ENCODE measurements at places on chromosomes 2 and 18.
A peak's percentile ranks its signal among the peaks of the same experiment; 100 is the strongest.

DNA sequence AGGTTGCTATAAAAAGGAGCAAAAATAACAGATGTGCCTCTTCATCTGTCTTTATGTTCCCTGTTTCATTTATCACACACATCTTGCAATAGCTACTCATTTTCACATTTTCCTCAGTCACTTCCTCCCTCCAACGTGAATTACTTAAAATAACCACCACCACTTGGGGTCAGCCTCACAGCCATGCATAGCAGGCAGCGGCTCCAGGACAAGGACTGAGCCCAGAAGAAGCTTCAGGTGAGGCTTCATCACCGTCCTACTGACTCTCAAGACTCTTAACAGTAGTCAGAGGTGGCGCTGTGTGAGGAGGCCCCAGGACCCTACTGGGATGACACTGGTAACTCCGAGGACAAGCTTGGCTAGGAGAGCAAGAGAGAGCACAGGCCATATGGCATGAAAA, 15.5 kb upstream of the ST8SIA5 start:
- no peak for DNase-seq

GRCh38 chr2:162574615-162575452, 230.9 kb downstream of the GCA start:
- DNase-seq: no peak

- peak; percentile 85 for DNase-seq
Observed at GRCh38 chr2:241844066-241844728, 14.5 kb downstream of the PDCD1 start.

- no peak for DNase-seq
Observed at GRCh38 chr2:37670378-37671008, 949 bp downstream of the CDC42EP3 start.

- no peak for DNase-seq
Observed at GRCh38 chr2:59184276-59185020, 943.3 kb upstream of the FANCL start.

- no peak for DNase-seq
Observed at GRCh38 chr18:74422541-74422940, 34.6 kb downstream of the DIPK1C start.

- DNase-seq: no peak
Observed at GRCh38 chr18:57809190-57809589, 6.1 kb upstream of the ATP8B1 start.

All from stimulated activated naive CD4-positive, alpha-beta T cell treated with Interleukin-2 at 50 U/mL for 16 hours (primary cell).